ENCODE measurements at places on chromosomes 16 and 17. TPM values are rescaled to one million over a fixed set of nuclear protein-coding genes. Genes with fewer than 3 reads are reported as not detected.

GRCh38 chr17:40819528-40820125, 2.8 kb downstream of the KRT10 start:
- DNase-seq = no peak

GRCh38 chr16:4140652-4141051, 24.4 kb upstream of the ADCY9 start:
- no peak for DNase-seq

- DNase-seq = no peak
These were observed 62.9 kb downstream of the ADCY9 start for GRCh38 chr16:4053301-4053845.

GRCh38 chr17:75516255-75516618, at the start of gene TSEN54:
TSEN54 (plus strand) TSS chr17:75516528; CDS start chr17:75516561, 33 bp downstream.
- peak; percentile 97 for DNase-seq

DNA sequence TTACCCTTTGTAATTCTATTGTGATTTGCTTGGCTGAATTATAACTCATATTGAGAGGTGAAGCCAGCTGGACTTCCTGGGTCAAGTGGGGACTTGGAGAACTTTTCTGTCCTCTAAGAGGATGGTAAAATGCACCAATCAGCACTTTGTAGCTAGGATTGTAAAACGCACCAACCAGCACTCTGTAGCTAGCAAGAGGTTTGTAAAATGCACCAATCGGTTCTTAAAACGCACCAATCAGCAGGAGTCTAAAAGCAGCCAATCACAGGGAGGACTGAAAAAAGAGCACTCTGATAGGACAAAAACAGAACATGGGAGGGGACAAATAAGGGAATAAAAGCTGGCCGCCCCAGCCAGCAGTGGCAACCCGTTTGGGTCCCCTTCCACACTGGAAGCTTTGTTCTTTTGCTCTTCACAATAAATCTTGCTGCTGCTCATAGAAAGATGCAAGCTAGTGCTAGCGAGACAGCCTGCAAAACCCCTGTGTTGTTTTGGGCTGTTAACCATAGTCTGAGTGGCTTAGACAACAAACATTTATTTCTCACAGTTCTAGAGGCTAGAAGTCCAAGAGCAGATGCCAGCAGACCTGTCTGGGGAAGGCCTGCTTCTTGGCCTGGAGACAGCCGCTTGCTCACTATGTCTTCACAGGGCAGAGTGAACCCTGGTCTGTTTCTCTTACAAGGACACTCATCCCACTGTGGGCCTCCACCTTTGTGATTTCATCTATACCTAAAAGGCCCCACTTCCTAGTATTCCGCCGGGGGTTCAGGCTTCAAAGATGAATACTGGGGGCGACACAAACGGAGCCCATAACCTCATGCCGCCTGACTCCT, 39.0 kb upstream of the CRISPLD2 start:
- DNase-seq = no peak

DNA sequence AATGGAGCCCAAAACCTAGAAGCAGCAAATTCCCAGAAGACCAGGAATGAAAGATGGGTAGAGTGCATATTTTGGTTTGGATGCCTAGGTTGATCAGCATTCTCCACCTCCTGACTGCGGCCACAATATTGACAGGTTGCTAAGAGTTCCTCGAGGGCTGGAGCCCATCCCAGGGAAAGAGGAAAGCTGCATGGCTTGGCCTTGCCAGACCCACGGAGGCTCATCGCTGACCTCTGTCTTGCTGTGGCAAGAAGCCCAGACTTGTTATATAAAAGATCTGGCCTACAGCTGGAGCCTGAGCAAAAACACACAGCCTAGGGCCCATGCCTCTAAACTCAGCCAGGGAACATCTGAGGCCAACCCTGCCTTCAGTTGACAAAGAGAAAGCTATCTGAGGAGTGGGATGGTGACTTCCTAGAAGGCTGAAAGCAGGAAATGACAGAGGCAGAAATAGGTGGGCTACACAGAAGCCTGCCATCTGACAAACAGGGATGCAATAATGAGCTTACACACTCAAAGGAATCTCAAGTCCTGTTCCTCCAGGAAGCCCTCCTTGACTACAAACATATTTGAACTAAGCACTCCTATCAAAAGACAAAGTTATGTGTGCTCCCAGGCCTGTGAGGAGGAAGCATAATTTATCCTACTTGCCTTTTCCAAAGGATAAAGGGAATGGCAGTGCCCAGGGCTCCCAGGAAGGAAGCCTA, 22.5 kb upstream of the SLC35B1 start:
- DNase-seq = no peak

DNA sequence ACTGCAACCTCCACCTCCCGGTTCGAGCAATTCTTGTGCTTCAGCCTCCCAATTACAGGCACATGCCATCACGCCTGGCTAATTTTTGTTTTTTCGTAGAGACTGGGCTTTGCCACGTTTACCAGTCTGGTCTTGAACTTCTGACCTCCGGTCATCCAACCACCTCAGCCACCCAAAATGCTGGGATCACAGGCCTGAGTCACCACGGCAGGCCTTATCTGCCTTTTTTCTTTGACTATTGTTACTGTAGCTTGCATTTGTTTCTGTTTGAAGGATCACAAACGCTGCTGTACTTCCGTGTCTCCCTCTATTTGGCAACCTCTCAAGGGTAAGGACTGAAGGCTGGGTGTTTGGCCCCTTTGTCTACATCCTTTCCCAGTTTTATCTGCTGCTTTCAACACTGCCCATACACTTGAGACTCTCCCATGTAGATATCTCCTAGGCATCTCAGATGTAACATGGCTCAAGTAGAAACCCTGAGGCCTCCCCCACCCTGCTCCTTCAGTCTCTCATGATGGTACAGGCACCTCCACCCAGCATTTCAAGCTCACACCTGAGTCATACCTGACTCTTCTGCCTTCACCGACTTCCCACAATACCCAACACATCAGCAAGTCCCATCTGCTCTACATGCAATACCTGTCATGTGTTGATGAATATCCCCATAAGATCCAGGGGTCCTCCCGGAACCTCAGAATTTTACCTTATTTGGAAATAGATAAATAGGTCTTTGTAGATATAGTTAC, 219.0 kb downstream of the CPPED1 start:
- no peak for DNase-seq

DNA sequence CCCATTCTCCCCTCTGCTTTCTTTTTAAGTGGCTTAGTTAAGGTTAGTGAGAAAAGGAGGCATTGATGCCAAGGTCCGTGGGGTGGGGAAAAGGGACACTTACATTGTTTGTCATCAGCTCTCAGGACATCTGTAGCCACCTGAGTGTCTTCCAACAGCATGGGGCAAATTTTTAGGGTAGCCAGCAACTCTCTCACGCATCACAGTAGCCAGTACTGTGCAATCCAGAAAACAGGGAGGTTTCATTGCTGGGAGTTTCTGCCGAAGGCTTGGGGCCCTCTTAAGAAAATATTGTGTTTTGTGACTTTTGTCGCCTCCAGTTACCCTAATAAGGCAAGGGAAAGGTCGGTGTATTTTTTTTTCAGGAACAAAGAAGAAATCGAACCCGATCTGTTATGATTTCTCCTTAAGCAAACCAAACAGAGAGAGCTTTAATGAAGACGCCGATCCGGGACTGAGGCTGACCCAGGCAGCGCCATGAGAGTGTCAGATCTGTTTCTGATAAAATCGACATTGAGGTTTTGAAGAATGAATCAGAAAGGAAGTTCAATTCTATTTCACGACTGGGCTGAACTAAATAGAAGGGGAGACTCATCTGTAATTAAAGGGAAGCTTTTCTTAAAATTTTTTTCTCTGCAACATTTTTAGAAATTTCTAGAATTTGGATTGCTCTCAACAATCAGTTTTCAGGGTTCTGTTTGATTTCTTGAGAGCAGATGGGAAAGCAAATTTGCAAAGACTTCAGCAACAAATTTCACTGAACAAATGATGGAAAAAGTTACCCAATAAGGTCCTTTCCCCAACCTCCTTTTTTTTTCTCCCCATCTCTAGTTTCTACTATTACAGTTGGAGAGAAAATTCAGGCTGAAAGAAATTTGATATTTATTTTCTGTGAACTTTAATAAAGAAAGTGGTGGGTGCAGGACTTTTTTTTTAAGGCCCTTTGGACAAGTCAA, 144.7 kb upstream of the IRX3 start:
- no peak for DNase-seq

- DNase-seq = no peak
These were observed 199.1 kb downstream of the HS3ST3B1 start for GRCh38 chr17:14499976-14500375.

DNA sequence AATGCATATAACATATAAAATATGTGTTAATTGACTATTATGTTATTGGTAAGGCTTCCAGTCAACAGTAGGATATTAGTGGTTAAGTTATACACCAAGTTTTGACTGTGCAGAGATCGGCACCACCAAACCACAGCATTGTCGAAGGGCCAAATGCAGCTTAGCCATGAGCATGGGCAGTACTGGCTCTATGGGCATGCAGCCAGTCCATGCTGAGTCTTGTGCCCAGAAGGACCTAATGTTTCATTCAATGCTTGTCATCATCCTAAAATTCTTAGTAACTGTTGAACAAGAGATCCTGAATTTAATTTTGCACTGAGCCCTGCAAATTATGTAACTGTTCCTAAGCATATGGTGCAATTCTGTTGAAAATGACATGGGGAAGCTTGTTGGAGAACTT, 233.4 kb upstream of the HS3ST3A1 start:
- DNase-seq = no peak

- DNase-seq = no peak
These were observed 1.6 kb upstream of the HOXB13 start for GRCh38 chr17:48730240-48730550.

- DNase-seq = peak; percentile 25
These were observed 9.6 kb upstream of the CES1 start for GRCh38 chr16:55842369-55843104.

DNA sequence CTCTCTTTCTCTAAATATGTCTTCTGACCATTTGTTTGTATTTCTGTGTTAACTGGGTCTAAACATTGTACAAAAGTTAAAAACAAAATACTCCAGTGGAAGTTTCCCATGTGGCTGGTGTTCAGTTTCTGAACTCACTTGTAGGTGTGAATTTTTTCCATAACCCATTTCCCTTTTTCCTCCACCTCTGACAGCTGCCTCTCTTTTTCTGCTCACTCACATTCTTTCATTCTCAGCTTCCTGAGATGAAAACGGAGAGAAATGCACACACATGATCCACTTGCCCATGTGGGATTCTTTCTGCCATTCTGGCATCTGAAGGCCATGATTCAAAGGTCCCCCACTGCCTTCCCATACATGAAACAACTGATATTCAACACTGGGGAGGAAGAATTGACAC, 41.1 kb upstream of the ACSM2B start:
- no peak for DNase-seq

DNA sequence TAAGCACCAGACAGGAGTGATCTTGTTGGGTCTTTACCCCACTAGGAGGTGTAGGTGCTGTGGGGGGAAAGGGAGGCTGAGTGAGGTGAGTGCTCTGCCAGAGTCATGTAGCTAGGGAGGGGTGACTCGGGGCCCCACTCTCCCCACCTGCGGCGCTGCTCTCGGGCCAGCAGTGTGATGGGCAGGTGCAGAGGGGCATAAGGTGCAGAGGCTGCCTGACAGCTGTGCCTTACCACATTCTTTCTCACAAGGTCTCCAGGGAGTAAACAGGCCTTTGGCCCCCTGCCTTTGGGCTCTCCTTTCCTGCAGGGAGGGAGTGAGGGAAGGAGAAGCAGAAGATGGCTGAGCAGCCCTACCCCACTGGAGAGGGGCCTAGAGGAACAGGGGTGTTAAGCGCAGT, 4.5 kb upstream of the CNP start:
- DNase-seq = no peak

- DNase-seq = no peak
These were observed 22.1 kb downstream of the EMP2 start for GRCh38 chr16:10558305-10558704.

DNA sequence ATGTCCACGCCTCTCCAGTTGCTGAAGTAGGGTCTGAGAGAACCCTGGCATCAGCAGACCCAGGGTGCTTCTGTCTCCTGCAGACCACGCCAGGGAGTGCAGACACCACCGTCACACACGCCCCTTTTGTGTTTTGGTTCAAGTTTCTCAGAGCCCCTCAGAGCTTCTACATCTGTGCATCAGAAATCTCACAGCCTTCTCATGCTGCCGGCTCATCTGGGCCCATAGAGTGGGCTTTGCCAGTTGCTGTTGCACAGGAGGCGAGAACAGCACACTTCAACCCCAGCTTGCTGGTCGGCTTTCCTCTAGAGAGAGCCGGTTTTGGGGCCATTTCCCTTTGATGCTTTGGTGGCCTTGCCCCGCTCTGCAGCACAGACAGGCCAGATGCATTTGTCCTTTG, 60.9 kb downstream of the PDPK1 start:
- no peak for DNase-seq

DNA sequence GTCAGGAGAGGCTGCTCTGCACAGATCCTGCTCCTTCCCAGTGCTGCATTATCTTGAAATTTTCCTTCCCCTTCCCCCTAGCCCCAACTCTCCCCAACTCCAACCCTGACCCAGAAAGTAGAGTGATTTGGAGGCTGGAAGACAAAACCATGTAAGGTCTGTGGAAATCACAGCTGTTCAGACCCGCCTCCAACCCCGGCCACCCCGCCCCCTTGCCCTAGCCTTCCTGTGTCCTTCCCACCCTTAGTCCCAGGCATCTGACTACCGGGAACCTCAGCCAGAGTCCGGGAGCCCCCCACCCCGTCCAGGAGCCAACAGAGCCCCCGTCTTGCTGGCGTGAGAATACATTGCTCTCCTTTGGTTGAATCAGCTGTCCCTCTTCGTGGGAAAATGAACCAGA, at the start of gene AOC3:
Gene AOC3 (plus strand): TSS at position 246 of the 400 bp plus-strand sequence. CDS start 145 bp downstream, at position 391.
- DNase-seq = no peak

DNA sequence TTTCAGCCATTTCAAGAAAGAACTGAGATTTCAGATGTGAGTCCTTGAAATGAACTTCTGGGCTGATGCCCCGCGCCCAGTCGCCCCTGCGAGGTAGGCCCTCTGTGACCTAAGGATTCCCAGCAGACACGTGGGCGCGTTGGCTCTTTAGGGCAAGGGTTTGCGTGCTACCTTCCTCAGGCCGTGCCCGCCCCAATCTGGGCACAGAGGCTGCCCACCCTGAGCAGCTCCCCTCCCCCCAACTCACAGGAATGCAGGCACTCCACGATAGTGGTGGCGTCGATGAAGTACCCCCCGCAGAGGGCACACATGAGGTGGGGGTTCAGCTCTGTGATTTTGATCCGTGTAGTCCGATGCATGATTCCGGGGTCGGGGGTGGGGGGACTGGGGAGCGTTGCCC, 8.1 kb downstream of the PCGF2 start:
- no peak for DNase-seq

GRCh38 chr16:9647981-9648701, 534.1 kb downstream of the GRIN2A start:
- DNase-seq = no peak

- DNase-seq = no peak
These were observed 4.6 kb upstream of the DDX52 start for GRCh38 chr17:37647856-37648255.

- DNase-seq = no peak
These were observed 117.4 kb downstream of the NLK start for GRCh38 chr17:28159924-28160323.

- no peak for DNase-seq
These were observed 28.9 kb downstream of the OR1D5 start for GRCh38 chr17:3034578-3034920.

CCL8 gene
- not detected for total RNA-seq

ASB16 gene
- total RNA-seq = 0.18 TPM

GGT6 gene
- not detected for total RNA-seq

MT3 gene
- 33.6 TPM for total RNA-seq

CALB2 gene
- not detected for total RNA-seq

ACSM2A gene
- not detected for total RNA-seq

SNTB2 gene
- total RNA-seq = 11.8 TPM

CLEC3A gene
- total RNA-seq = not detected

Data from activated CD8-positive, alpha-beta T cell treated with anti-CD3 and anti-CD28 coated beads for 36 hours (primary cell).